ENCODE measurements at places on chromosomes 2 and 18. TPM values are rescaled to one million over a fixed set of nuclear protein-coding genes. Genes with fewer than 3 reads are reported as not detected.

TUBA3E gene
- not detected for total RNA-seq

FKBP1B gene
- 1.7 TPM for total RNA-seq

TYW5 gene
- total RNA-seq: 9.6 TPM

CCDC138 gene
- 15.3 TPM for total RNA-seq

C2orf15 gene
- total RNA-seq: 0.87 TPM

APCDD1 gene
- total RNA-seq: not detected

GALR1 gene
- not detected for total RNA-seq

AFG3L2 gene
- 38.0 TPM for total RNA-seq

DNA sequence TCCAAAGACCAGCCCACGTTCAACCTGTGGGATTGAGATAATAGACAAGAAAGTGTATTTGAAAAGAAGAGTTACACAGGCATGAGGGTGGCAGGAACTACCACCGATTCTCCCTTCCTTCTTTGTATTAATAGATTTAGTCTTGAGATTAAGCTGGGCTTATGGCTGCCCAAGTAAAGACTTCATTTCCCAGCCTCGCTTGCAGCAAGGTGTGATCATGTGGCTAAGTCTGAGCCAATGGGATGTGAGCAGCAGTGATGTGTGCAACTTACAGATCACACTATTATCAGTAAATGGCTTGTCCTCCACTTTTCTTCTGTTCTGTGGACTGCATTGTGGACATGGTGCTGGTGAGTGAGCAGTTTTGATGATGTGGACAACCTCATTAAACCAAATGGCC lies 101.7 kb downstream of the POLR1A start:
- no peak for DNase-seq

- no peak for DNase-seq
These were observed 1033.2 kb upstream of the FAM98A start for GRCh38 chr2:34632327-34632726.

DNA sequence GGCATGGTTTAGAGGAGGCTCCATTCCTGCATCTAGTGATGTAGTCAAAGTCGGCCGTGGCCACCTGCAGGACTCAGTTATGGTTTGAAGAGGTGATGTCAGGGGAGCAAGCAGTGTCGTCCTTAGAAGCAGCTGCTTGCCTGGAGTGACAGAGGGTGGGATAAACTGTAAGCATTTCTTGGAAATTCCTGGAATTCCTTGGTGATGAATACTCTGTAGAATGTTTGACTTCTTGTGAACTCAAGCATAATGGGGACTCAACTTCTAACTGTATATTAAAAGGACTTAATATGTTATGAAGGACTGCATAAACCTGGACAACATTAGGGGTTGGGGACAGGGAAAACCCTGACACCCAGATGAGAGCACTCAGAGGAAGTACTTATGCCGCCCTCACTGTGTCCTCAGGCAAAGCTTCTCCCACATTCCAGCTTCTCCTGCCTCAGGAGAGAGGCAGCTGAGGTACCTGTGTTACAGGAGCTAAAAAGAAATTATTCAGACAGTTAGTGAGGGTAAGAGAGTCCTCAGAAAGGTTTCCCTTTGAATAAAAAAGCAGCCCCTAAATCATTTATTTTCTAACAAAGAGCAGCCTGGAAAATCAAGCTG lies 459.9 kb upstream of the CELF4 start:
- DNase-seq: no peak

DNA sequence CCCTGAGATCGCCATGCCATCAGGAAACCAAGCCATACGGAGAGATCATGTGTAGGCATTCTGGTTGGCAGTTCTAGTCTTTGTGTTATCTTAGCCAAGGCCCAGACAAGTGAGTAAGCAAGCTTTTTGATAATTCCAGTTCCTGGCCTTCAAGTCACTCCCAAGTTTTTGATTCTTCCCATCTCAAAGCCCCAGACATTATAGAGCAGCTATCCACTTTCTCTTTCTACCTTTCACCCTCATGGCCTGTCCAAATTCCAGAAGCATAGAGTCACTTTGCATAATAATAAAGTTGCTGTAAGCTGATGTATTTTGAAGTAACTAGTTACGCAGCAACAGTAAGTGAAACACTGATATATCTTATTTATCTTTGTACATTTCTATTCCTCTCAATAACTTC lies 26.8 kb upstream of the IL1RL1 start:
- DNase-seq: no peak

GRCh38 chr2:3282056-3282998 lies 95.3 kb downstream of the EIPR1 start:
- no peak for DNase-seq

DNA sequence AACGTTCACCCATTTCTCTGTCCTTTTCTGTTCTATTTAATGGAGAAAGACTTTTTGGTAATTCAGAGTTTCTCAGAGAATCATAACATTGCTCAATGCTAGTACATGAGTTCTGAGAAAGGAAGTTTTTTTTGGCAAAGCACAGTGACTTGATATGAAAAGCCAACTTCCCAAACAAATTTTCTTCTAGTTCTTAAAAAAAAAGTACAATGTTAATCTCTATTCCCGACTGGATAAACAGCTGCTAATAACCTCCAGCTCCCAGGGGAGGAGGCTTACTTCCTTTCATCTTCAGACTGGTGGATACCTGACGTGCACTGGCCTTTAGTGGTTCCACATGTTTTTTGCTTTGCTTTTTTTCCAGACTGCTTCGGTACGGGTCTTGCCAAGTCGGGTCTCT lies 284.6 kb upstream of the CCDC68 start:
- DNase-seq: no peak

DNA sequence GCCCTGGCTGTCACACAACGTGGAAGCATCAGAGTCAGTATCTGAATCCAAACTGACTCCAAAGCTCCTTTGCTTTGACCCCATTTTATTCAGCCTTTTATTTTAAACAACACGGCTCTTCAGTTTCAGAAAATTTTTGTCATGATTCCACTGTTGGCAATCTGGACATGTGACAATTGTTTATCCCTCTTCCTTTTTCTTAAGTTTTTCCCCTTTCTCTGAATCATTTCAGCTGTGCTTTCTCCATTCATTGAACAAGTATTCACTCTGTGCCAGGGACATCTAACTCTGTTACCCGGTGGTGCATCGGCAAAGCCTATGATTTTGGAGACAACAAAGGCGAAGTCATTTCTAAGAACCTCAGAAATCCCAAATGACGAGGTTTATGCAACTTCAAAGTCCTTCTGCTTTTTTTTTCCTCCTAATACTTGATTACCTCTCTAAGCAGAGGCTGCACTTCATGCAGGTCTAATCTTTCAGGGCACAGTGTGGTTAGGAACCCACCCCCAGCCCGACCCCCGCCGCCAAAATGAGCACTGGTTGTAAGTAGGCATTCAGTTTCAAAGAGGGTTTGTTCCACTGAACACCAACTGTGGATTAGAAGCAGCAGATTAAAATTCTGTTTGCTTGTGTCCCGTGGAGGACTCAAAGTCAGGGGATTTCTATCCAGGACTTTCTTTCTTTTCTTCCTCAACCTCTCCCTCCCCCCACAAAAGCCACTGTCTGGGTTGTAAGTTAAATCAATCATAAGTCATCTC lies 18.6 kb downstream of the ST6GAL2 start:
- DNase-seq: no peak

DNA sequence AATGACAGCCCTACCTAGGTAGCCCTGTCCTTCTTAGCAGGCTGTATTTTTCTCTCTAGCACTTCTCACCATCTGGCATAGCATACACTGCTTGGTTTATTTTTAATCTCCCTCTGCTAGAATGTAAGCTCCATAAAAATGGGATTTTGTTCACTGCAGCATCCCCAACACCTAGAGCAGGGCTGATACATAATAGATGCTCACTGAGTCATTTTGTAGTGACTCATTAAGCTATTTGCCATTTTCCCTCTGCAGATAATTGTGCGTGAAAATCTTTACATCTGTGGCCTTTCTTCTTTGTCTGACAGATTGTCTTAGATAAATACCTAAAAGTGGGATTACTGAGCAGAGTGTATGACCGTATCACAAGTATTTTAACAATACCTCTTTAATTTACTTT lies 82.5 kb downstream of the CERS6 start:
- no peak for DNase-seq

GRCh38 chr2:160352500-160352899 lies 141.1 kb downstream of the RBMS1 start:
- DNase-seq: no peak

GRCh38 chr2:205405752-205406151 lies 276.5 kb upstream of the NRP2 start:
- DNase-seq: no peak

DNA sequence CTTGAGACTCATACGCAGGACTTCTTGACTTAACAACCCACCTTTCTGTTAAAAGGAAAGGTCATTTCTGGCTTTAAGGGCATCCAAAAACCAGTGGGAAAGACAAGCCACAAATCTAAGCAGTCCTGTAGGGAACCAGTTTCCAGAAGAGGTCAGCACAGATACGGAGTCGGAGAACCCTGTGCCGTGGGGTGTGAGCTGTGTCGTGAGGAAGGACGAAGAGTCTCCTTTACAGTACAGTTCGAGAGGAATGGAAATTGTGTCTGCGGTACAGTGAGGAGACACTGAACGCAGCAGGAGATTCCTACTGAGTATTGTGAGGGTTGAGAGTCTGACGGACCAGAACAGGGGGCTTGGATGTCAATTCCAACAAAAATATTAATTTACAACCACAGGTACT lies 17.7 kb downstream of the SLC30A3 start:
- no peak for DNase-seq

DNA sequence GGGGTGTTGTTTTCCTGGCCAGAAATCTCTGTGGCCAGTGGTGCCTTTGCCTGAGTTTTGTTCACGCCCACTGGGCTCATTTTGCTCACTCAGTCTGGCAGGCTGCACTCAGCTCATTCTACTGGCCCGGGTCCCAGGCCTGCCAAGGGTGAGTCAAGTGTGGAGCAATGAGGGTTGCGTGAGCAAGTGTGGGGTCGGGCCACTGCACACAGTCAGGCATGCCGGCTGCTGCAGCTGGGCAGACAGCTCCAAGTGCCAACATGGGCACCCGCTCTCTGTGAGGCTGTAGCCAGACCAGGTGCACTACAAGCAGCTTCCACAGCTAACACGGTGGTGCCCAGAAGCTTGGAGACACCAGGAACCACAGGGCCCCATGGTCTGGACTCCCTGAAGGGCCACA lies 801.1 kb upstream of the RAB6C start:
- DNase-seq: no peak

GRCh38 chr2:40654346-40654745 lies 202.5 kb upstream of the SLC8A1 start:
- no peak for DNase-seq

GRCh38 chr2:19073522-19073921 lies 284.9 kb downstream of the OSR1 start:
- DNase-seq: no peak

DNA sequence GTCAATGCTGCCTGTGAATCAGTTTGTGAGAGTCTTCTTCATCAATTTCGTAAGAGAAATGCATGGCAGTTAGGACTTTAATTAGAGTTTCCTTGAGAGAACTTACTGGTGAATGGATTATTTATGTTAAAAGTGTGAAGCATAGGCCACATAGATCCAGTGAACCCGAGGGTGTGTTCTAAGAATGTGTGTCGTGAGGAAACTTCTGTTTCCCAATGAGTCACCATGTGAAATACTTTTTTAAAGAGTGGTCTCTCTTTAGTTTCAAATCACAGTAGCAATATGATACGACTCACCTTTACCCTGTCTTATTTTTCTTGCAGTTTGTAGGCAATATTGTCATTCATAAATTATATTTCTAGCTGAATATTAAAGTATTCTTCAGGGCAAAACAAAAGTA lies 18.5 kb downstream of the THSD7B start:
- DNase-seq: no peak

GRCh38 chr2:172770887-172771286 lies 35.2 kb downstream of the RAPGEF4 start:
- no peak for DNase-seq

GRCh38 chr2:133968446-133968845 lies 285.4 kb upstream of the MGAT5 start:
- no peak for DNase-seq

DNA sequence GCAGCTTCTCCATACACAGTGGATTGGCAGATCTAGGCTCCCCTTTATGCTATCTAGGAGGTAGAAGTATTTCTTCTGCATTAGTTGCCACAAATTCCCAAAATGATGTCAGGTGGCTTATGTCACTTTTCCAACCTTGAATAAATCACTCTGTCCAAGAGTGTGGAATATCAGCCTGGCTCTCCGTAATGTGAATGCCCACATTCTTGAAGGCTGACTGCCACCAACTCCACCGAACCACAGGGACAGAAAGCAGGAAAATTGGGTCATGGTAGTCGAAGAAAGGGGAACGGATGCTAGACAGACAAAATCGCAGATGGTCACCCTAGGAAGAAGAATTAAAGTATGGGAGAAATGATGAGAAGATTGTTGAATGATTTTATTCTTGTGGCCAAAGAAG lies 624.9 kb upstream of the CDH2 start:
- DNase-seq: no peak

- DNase-seq: no peak
These were observed 19.0 kb downstream of the RHOB start for GRCh38 chr2:20465716-20466394.

DNA sequence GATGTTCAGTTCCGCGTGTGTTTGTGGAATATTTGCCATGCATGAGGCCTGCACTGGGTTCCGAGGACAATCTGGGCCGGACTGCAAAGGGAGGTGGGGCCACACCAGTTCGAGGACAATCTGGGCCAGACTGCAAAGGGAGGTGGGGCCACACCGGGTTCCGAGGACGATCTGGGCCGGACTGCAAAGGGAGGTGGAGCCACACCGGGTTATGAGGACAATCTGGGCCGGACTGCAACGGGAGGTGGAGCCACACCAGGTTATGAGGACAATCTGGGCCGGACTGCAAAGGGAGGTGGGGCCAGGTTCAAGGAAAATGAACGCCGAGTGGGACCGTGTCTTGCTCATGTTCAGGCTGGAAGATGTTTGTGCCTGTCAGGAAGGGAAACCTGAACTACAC lies 97.8 kb upstream of the HDAC4 start:
- no peak for DNase-seq

DNA sequence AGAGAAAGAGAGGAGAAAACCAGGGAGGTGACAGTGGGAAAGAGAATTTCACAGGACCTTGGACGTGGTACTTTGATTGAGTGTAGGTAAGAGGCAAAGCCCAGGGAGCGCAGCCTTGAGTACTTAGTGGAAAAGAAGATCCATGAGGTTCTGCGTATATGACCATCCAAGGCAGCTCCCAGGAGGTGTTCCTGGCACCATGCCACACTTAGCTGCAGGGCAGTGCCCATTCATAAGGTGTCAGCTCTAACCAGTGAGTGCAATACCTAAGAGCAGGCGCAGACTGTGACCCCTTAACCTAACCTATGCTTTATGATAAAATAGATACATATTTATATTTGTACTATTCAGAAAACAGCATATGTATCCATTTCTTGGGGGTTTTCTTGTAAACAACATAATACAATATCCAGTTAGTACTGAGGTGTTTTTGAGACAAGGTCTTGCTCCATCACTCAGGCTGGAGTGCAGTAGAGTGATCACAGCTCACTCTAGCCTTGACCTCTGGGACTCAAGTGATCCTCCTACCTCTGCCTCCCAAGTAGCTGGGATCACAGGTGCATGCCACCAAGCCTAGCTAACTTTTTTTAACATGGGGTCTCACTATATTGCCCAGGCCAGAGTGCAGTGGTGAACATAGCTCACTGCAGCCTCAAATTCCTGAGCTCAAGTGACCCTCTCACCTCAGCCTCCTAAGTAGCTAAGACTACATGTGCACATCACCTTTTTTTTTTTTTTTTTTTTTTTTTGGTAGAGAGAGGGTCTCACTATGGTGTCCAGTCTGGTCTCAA lies 174.6 kb downstream of the GFPT1 start:
- DNase-seq: no peak

- no peak for DNase-seq
These were observed 105.4 kb upstream of the TLK1 start for GRCh38 chr2:171266102-171266501.
